ENCODE measurements at places on chromosomes 3 and 15.
A peak's percentile ranks its signal among the peaks of the same experiment; 100 is the strongest.

GRCh38 chr15:66961901-66962300, 103.5 kb upstream of the SMAD3 start:
- no peak for DNase-seq

- DNase-seq = no peak
Measured at GRCh38 chr3:55244247-55244646, 242.9 kb downstream of the WNT5A start.

GRCh38 chr3:170278627-170279026, 56.4 kb downstream of the PRKCI start:
- DNase-seq = no peak

- DNase-seq = no peak
Measured at GRCh38 chr3:69325151-69325550, 60.7 kb downstream of the FRMD4B start.

DNA sequence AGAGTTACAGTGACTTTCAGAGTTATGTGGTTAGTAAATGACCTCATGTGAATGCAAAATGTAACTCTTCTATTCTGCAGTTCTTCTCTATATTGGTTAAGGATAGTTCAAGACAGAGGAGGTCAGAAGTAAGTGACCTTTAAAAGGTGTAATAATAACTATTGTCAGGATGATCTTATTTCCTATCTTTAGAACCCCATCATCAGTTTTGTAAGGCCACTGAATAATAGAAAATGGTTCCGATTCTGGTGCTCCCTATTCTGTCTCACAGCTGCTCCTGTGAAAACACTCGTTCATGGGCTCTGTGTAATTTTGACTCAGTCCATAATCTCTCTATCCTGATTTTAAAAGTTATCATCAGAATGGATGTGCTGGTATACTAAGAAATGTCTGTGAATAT, 463.3 kb downstream of the LPP start:
- no peak for DNase-seq

- DNase-seq = peak; percentile 39
Measured at GRCh38 chr3:47347217-47347801, 33.5 kb upstream of the PTPN23 start.

GRCh38 chr15:41840673-41841072, 2.0 kb downstream of the PLA2G4B start:
- DNase-seq = no peak

DNA sequence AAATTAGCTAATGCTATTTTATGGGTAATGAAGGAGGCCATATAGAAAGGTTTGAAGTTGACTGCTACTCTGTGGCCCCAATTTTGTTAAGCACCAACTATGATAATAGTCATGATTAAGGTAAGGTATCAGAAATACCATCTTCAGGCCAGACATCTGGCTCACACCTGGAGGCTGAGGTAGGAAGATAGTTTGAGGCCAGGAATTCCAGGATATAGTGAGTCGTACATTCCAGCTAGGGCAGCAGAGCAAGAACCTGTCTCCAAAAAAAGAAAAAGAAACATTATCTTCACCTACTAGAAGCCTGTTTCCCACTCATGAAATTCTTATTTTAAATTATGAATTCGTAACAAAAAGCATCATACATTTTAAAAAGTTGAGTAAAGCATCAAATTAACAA, 64.4 kb downstream of the LRRC28 start:
- DNase-seq = no peak

- no peak for DNase-seq
Measured at GRCh38 chr3:136804813-136805212, 14.1 kb upstream of the SLC35G2 start.

DNA sequence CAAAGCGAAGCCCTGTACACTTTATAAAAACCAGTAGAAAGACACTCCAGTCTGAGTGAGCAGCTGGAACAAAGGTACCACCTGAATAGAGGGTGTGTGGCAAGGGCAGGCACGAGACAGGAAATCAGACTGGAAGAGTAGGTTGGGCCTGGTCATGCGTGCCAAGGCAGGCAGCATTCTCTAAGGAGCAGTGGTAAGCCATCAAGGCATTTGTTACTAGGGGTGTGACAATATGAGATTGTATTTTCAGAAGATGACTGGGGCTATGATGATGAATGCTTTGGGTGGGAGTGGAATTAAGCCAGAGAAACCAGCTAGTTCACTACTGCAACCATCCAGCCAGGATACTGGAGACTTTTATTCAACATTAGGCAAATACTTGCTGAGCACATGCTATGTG, 5.0 kb downstream of the JMJD7 start:
- no peak for DNase-seq

GRCh38 chr3:139378587-139379241, 10.7 kb downstream of the COPB2 start:
- DNase-seq = peak; percentile 25

DNA sequence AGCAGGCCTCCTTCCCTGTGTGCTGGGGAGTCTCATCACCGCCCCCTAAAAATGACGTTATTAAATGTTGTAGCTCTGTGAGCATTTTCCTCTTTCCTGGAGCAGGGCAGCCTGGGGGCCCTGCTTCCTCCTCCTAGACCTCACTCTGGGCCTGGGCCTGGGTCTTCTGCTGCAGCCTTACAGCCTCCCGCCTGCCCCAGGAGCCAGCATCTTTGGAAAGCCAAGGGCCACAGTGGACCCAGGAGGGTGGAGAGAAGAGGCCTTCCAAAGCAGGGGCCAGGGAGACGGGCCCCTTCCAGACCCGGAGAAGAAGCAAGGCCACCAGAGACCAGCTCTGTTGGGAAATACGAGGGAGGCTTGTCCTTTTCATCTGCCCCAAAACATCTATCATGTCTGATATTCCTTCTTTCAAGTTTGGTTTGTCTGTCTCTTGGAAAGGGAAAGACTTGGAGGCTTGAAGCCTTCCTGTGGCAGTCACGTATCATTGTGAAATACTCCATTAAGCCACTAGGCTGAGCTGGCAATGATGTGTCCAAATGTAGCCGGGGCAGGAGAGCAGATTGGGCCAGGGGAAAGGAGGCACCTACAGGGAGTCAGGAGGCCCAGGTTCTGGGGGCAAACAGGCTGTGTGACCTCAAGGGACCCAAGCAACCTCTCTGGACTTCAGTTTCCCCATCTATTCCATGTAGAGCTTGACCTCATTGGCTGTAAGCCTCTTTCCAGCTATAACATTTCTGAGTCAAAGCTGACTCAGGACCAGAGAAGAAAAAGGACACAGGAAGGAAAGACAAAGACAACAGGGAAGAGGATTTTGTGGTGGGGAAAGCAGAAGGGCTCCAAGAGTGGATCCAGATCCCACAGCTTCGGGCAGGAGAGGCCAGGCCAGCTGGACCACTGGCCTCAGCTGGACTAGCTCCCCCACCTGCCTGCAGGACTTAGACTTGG, 31.1 kb downstream of the CYP11A1 start:
- peak; percentile 59 for DNase-seq

GRCh38 chr15:67158367-67158766, 93.0 kb downstream of the SMAD3 start:
- DNase-seq = no peak

DNA sequence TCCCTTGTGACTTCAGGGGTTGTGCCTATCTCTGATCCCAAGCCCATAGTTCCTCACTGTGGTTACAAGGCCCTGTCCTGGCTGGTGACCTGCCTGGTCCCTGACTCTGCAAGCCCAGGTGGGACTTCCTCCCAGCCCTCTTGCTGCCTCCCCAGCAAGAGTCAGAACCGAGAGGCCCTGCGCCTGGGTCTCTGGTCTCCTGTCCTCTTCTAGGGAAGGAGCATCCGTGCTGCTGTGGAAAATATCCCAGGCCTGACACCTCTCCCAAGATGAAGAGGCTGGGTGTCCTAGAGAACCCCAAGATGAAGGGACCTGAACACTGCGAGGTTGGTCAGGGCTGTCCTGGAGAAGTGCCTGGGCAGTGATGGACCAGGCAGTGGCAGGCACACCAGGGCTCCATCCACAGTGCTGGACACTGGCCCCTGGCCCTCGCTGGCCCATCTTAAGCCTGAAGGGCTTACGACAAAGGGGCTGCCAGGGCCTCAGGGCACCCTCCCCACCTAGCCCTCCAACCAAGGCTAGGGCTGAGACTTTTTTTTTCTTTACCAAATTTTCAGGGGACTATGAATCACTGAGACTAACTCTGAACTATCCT, 32.7 kb downstream of the PTH1R start:
- DNase-seq = no peak
